Stimulated activated CD8-positive, alpha-beta memory T cell treated with anti-CD3 and anti-CD28 coated beads, Interleukin-12 subunit alpha, Interleukin-12 subunit beta, amount 100 ng/mL, for 1 hour (primary cell): ENCODE measurements at places on chromosomes 7 and 10.
A peak's percentile ranks its signal among the peaks of the same experiment; 100 is the strongest.

- DNase-seq: no peak
Observed at GRCh38 chr7:33423646-33424020, 294.3 kb downstream of the BBS9 start.

DNA sequence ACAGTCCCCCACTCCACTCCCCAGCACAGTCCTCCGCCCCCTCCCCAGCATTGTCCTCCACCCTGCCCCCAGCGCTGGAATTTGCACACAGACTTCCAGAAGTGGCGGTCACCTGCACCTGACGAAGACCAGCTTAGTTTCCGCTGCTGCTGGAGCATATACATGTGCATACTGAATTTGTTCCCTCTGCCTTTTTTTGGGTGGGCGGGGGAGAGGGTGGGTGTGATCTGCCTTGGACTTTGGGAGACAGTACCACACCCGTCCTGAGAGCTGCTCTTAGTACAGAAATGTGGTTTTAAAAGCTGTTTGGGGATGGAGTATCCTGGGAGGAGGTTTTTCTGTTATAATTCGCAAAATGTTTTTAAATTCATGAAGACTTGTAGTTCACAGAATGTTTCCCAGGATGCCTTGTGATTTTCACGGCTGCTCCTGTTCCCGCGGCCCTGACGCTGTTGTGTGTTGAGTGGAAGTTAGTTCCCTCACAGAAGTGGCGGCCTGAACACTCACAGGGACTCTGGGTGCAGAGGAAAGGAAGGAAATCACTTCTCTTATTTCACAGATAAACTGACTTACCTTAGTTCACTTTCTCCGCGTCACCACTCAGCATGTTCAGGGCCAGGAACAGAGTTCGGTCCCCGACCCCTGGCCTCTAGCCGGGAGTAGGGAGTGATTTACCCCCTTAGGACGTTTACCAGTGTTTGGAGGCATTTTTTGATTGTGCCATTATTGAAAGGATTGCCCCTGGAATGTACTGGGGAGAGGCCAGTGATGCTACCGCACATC lies 18.6 kb downstream of the PFKP start:
- DNase-seq: no peak

DNA sequence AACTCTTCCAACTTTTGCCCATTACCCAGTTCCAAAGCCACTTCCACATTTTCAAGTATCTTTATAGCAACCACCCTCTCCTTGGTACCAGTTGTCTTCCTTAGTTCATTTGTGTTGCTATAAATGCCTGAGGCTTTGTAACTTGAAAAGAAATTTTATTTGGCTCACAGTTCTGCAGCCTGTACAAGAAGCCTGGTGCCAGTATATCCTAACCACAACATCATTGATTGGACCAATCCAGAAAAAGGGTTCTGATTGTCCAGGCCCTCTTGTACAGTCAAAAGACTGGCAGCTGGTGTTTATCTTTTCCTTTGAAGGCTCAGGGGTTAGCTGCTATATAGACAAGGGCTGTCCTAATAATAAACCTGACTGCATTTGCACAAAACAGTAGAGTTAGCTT lies 21.1 kb upstream of the ABCC2 start:
- no peak for DNase-seq

- DNase-seq: no peak
Observed at GRCh38 chr7:25786936-25787335, 365.1 kb upstream of the NFE2L3 start.

DNA sequence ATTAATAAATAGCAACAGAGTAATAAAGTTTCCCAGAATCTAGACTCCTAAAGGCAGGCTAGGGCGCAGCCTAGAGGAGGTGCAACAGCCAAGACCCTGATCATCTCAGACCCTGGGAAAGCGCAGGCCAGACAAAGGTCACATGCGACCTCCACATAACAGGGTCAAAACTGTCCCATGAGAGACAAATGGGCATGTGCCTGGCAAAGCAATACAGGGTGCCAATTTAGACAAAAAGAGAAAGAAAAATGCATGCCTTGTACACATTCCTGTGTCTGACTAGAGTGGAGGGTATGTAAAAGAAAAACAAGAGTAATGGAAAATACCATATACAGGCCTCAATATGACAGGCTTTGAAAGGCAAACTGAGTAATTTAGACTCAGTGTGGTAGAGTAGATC lies 22.2 kb downstream of the MPP7 start:
- no peak for DNase-seq

DNA sequence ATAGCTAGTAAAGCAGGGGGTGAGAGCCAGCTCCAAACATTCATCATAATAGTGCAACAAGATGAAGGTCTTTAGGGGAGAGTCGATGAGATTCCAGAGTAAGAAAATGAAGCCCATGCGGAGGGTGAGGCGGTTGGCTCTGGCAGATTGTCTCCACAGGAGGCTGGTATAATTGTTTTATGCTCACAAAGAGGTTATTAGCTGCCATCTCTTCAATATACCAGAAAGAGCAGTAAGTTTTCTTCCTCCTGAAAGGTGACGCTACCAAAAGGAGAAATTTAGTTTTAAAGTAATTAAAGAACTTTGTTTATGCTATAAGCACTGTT lies 59.2 kb upstream of the KCNIP2 start:
- no peak for DNase-seq

DNA sequence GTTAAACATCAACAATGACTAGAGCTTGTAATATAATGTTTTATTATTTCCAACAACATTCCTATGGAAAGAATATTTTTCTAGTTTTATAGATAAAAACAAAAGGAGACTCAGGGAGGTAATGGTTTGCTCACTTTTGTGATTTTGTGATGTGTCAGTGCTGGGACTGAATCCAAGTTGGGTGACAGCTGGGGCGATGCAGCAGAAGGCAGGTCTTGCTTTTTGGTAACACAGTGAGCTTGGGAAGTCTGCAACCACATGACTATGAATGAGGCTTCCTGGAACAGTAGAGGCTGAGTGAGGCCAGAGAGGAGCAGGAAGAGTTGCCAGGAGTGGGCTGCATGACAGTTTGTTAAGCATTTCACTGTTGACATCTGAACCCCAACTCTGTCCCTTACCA lies 4.9 kb upstream of the YKT6 start:
- DNase-seq: no peak

DNA sequence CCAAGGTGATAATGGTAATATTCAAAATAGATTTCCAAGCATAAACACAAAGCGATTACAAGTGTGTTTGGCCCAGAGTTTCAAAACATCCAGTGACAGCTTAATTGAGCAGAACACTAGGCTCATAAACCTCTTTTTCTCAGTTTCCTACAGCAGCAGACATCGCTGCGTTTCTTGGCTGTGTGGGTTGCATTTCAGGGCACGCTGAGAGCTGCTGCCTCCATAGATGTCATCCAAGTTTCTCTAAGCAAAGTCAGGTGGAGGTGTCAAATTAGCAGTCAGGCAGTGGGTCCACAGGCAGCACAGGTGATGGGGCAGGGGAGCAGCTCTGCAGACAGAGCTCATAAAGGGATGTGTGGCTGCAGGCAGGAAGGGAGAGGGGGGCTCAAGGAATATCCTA lies 50.5 kb upstream of the COL13A1 start:
- no peak for DNase-seq

- DNase-seq: no peak
Observed at GRCh38 chr7:138606236-138606635, 94.9 kb downstream of the SVOPL start.

DNA sequence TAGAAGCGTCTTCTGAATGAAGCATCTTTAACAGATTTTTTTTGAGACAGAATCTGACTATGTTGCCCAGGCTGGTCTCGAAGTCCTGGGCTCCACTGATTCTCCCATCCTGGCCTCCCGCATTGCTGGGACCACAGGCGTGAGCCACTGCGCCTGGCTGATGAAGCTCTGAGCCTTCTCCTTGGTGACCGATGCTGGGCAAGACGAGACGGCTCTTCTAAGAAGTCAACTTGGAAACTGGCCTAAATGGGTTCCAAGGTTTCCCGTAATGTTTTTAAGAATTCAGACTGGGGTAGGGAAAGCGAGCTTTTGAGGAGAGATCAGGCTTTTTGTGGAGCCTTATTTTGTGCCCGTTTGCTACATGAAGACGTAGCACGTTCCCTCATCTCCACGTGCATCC lies 224.5 kb downstream of the ZMYND11 start:
- no peak for DNase-seq

GRCh38 chr10:50326757-50327701 lies 75.7 kb upstream of the ASAH2 start:
- no peak for DNase-seq

DNA sequence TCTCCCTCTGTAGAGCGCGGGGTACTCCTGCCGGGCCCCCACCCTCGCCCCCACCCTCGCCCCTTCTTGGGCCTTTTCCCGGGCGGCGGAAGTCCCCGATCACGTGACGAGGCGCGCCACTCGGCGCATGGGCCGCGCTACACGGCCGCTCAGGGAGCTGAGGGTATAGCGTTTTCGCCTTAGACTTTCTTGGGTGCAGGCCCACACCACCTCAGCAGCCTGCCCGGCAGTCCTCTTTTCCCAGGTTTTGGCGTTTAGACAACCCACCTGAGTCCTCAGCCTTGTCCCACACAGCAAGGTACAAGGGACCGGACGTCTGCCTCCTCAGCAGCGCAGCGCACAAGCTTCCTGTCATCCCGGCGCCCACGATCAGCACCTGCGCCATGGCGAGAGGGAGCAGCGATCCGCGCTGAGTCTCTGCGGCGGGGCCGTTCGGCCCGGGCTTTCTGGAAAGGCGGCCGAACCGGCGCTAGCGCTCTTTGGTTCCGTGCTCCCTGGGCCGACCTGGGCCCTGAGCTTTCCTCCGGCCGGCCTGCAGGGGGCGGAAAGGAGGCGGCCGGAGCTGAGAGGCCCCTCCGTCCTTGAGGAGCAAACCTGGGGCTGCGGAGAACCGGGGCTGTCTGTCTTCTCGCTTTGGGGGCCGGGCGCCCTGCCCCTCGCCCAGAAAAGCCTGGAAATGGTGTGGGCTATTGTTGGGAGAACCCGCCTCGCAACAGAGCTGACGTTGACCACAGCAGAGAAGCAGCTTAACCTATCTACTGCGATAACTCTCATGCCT lies at the start of gene RNLS:
Gene RNLS, minus strand, starts transcription at position 513 of the 778 bp plus-strand sequence.
- DNase-seq: peak; percentile 38

GRCh38 chr10:70678757-70679489 lies 6.6 kb downstream of the ADAMTS14 start:
- no peak for DNase-seq

DNA sequence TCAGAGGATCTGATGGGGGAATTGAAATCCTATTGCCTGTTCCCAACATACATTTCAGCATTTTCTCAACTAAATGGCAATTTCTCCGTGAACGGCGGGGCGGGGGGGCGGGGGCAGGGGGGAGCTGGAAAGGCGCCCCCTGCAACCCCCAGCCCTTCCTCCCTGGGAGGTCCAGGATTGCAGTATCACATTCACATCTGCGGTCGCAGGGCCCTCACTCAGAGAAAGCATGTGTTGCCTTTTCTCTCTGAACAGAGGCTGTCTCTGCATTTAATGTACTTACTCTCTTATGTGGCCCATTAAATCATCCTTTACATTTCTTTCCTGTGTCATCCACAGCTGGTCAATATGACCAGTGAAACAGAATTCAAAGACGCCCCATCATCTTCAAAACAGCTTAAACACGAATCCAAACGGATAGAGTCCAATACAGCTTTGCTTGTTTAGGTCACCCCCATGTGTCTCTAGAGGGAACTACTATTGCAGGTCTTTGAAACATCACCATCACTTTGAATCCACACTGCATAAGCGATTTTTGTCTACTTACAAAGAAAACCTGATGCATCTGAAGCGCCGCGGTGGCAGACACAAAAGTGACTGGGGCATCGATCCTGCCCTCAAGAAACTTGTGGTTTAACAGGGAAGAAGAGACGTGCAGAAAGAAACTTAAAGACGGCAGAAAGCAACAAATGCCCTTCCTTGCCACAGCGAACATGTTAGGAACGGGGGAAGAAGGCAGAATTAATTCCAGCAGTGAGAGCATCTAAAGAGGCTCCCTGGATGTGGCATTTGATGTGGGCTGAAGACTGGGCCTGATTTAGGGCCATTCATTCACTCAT lies 17.0 kb upstream of the ECHDC3 start:
- DNase-seq: no peak
